ENCODE measurements at places on chromosomes 5 and 9. TPM values are rescaled to one million over a fixed set of nuclear protein-coding genes. Genes with fewer than 3 reads are reported as not detected.

DNA sequence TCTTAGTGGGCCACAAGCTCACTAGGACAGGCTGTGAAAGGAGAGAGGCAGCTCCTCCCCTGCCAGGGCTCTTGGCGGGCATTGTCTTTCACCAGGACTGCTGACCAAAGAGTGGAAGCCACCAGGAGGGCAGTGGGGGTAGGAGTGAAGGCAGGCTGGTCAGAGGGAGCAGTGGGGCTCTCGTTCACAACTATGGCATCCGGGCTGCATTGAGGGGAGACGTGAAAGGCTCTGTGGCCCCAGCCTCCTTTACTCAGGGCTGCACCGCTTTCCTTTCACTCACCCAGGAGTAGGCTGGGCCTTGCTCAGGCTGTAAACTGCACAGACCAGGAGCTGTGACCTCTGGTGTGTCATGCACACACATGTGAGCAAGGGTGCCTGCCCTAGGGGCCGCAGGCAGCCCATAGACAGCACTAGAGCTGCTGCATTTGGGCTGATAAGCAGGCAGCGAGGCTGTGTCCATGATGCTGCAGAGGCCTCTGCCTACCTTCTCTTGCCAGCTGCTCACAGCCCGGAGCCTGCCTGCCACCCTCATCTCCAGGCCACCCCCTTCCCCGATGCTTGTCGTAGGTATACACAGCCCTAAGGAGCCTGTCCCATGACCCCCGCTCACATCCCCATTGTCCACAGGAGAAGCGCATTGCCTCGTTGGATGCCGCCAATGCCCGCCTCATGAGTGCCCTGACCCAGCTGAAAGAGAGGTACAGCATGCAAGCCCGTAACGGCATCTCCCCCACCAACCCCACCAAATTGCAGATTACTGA, 130.4 kb downstream of the DAB2IP start:
- no peak for DNase-seq

DNA sequence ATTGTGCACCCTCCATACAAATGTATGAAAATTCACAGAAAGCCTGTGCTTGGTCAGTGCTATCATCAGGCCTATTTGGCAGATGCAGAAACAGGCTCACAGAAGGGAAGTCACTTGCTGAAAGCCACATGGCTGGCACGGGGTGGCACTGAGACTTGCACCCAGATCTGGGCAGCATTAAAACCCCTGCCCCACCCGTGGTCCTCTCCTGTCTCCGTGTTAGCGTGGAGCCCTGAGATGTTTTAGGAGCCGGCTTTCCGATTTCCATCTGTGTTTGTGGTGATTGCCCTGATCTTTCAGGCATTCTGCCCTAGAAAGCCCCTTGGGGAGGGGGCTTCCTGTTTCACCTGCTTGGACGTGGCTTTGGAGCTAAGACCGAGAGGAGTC, 102.2 kb upstream of the IER5L start:
- DNase-seq: no peak

GRCh38 chr9:14168381-14168780, 145.6 kb downstream of the NFIB start:
- no peak for DNase-seq

GRCh38 chr9:125293134-125293533, 31.5 kb downstream of the GAPVD1 start:
- DNase-seq: no peak

- no peak for DNase-seq
Observed at GRCh38 chr5:21680641-21681040, 1172.5 kb downstream of the CDH12 start.

GRCh38 chr5:72179816-72180440, 72.7 kb downstream of the MAP1B start:
- DNase-seq: no peak

Gene DPH7
- total RNA-seq: 20.4 TPM

Measured in dermis microvascular lymphatic vessel endothelial cell (primary cell).